ENCODE measurements at places on chromosomes 2 and 18.

GRCh38 chr18:51151568-51152511 is 45.6 kb downstream of the MEX3C start:
- no peak for DNase-seq

DNA sequence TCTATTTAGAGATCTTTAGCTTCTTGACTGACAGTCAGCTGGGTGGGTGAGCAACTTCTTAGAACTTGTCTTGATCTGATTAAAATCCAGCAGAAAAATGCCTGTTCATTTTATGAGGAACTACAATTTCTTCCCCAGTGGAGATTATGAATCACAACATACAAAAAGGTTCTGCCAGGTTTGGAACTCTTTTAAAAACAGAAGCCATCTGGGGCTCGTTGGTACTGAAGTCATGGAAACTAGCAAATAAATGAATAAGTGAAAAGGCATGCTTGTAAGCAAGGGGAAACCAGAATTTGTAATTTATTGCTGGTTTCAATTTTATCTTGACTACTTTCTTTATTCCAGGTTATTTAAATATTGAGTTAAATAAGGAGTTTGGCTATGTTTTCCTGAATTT is 767.4 kb downstream of the MBD2 start:
- DNase-seq: no peak

DNA sequence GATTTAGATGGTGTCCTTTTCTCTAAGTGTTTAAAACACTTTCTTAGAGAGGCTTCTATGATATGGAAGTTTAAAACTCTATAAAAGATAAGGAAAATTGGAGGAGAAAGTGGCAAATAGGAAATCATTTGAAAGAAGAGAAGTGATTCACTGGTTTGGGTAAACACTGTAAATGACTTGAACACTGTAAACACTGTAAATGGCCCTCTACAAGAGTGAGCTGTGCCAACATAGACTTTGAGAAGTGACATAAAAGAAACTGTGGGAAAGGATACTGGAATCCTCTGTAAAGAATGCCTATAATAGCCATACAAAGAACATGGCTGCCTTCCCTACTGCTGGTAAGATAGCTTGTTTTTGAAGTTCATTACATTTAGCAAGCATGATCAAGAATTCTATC is 210.9 kb upstream of the SIX3 start:
- no peak for DNase-seq

DNA sequence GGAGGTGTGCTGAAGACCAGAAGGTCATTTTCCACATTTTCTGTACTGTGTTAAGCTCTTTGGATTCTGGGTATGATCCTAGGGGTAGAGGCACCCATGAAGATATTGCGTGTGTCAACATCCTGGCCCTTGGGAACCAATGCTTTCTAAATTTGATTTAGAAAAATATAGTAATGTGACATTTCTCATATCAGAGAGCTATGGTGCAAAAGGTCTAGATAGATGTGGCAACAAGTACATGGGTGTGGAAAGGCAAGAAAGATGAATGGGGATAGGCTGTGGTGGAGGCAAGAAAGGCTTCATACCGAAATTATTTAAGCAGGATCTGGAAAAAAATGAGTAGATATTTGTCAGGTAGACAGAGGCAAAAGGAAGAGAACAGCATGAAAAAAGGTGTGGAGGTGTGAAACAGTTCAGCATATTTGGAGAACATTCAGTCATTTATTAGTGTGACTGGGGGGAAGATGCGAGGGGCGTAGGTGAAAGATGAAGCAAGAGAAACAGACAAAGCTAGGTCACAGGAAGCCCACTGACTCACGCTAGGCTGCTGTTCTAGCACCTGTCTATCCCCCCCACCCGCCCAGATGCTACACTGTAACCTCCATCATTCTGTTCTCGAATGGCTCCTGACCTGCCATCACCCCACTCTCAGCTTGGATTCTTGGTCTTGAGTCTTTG is 11.7 kb downstream of the DOK1 start:
- no peak for DNase-seq

GRCh38 chr2:181352158-181352557 is 105.0 kb upstream of the ITGA4 start:
- DNase-seq: no peak

- no peak for DNase-seq
Observed at GRCh38 chr18:58557008-58557435, 71.9 kb downstream of the ALPK2 start.

DNA sequence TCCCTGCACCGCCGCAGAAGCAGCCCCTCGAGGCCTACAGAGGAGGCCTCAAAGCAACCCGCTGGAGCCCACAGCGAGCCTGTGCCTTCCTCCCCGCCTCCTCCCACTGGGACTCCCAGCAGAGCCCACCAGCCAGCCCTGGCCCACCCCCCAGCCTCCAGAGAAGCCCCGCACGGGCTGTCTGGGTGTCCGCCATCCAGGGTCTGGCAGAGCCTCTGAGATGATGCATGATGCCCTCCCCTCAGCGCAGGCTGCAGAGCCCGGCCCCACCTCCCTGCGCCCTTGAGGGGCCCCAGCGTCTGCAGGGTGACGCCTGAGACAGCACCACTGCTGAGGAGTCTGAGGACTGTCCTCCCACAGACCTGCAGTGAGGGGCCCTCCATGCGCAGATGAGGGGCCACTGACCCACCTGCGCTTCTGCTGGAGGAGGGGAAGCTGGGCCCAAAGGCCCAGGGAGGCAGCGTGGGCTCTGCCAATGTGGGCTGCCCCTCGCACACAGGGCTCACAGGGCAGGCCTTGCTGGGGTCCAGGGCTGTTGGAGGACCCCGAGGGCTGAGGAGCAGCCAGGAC is 31.2 kb downstream of the GPC1 start:
- no peak for DNase-seq

DNA sequence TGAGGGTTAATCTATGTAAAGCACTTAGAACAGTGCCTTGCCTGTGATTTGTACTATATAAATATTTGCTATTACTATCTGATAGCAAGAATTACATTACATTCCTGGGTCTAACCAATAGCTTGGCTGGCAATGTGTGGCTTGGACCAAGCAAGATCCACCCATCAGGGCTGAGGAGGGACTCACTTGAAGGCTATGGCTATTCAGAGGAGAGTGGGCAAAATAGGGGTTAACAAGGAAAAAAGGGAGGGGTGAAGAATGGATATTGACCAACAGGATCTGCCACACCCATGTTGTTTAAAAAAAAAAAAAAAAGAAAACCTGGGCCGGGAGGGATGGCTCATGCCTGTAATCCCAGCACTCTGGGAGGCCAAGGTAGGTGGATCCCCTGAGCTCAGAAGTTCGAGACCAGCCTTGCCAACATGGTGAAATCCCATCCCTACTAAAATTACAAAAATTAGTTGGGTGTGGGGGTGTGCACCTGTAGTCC is 20.0 kb upstream of the TMBIM1 start:
- DNase-seq: no peak

GRCh38 chr2:191995285-191995684 is 148.4 kb upstream of the CAVIN2 start:
- no peak for DNase-seq

- no peak for DNase-seq
Observed at GRCh38 chr2:189516546-189516945, 64.0 kb downstream of the SLC40A1 start.

GRCh38 chr18:60069145-60069544 is 169.3 kb downstream of the PMAIP1 start:
- no peak for DNase-seq

DNA sequence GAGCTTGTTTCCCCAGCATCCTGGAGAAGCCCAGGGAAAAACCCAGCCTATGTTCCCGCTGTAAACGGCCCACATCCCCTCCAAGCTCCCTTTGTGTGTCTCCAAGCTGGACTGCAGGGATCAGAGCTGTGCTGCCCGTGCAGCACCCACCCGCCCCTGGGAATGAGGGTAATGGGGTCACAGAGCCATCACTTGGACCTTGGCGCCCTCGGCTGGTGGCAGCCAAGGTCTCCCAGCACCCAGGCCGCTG is 670 bp upstream of the INPP5D start:
- DNase-seq: no peak

- no peak for DNase-seq
Observed at GRCh38 chr2:11678306-11678960, 8.4 kb upstream of the NTSR2 start.

DNA sequence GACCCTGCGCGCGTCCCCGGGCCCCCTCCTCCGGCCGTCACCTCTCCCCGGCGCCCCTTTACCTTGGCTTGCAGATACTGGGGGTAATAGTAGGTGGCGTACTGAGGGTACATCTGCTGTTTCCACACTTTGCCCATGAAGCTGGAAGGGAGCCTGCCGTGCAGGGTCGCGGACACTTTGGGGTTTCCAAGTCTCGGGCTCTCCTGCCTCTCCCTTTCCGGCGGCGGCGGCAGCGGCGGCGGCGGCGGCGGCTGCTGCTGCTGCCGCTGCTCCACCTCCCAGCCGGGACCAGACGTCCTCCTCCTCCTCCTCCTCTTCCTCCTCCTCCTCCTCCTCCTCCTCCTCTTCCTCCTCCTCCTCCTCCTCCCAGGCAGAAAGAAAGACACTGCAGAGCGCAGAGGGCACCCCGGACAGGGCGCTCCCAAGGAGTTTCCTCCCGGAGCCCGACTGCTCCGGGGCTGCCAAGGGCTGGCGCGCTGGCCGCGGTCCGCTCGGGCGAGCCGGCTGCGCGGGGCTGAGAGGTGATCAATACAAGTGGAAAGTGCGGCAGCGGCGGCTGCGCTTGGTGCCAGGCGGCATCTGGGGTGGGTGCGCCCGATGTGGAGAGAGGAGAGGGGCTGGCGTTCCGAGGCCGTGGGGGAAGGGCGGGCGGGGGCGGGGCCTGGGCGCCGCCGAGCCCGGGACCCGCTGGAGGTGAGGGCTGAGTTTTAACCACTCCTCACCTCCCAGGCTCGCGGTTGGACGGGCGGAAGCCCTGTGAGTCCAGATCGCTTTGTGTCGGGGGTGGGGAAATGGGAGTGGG is at the start of gene RBMS1:
TSS of gene RBMS1 (minus strand) at position 581 of the 802 bp plus-strand sequence. CDS start at position 137, 444 bp downstream.
- DNase-seq: peak; percentile 56

DNA sequence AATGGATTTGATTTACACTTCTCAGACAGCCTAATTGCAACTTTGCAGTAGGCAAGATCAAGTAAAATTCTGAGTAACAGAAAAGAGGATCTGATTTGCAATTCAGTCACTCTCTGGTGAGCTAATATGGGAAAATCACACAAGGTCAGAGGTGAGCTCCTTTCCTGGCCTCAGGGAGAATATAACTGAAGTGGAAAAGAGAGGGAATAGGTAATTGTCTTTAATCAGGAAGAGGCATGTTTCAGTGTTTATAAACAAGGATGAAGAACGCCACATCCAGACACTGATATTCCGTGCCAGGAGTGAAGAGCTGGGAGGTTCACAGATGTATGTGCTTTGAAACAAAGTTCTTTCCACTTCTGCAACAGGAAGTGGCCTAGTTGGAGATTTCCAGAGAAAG is 127.1 kb downstream of the ETAA1 start:
- DNase-seq: no peak

GRCh38 chr18:44856157-44856556 is 175.5 kb downstream of the SETBP1 start:
- no peak for DNase-seq

DNA sequence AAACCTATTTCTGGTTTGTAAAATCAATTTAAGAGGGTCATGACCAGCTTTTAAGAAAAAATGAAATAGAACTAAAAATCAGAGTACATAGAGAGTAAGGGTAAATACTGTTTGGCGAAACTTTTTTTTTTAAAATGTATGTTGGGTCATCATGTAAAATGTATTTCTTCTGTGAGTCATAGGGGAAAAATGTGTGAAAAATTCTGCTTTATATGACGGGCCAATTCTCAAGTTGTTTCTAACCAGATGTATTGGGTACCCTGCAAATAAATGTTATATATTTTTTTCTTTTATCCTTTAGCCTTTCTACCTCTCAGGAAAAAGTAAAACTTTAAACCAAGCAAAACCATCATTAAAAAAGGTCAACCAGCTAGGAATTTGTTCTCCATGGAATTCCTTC is 13.9 kb downstream of the AFTPH start:
- DNase-seq: no peak

DNA sequence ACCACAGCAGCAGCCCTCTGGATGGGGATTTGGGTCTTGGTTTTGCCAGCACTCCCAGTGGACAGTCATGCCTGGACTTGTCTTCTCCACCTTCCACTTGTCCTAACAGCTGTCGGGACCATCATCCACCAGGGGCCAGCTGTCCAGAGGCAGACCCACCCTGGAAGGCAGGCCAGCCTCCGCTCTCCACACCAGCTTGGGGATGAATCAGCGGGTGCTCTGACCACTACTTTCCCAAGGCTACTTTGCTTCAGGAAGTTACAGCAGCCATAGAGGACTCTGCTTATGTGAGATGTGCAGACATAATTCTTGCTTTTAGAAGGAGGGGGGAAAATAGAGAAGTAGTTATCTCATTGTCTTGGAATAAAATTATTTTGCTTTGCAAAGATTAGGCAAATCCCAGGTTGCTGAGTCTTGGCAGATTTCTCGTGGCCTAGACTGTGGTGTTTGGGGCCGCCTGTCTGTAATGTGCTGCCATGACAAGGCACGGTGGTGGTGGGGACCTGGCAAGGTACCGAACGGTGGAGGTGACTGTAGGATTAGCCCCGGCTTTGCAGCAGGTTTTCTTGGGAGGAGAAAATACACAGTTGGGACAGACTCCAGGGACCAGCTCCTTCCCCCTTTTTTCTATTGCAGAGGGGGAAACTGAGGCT is 148.7 kb downstream of the AGAP1 start:
- no peak for DNase-seq

GRCh38 chr2:23268467-23269263 is 116.3 kb upstream of the KLHL29 start:
- no peak for DNase-seq

DNA sequence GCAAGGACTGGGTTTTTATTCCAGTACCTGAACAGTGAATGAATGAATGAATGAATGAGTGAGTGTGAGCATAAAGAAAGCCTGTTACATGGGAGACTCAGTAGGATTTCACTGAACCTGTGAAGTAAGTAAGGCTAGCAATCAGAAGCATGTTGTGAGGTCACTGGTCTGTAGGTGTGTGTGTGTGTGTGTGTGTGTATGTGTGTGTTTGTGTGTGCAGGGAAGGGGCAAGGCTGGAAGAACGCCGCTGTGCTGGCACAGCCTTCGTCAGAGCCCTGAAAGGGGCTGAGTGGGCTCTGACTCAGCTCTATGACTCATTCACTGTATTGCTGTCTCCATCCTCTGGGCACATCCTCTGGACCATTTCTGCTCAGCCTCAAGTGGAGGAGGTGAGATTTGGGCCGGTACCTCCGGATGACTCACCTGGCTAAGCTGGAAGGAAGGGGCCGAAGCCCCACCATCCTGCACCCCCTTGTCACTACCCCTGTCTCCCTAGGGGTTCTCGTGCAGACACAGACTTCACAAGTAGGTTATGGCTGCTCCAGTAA is 51.4 kb upstream of the MRPL33 start:
- DNase-seq: no peak

GRCh38 chr2:118731413-118731812 is 116.0 kb downstream of the EN1 start:
- no peak for DNase-seq

GRCh38 chr2:129778584-129778877 is 200.9 kb upstream of the RAB6C start:
- DNase-seq: no peak
